Naive B cell (primary cell): ENCODE measurements at places on chromosomes 13 and 19. TPM values are rescaled to one million over a fixed set of nuclear protein-coding genes. Genes with fewer than 3 reads are reported as not detected.

DNA sequence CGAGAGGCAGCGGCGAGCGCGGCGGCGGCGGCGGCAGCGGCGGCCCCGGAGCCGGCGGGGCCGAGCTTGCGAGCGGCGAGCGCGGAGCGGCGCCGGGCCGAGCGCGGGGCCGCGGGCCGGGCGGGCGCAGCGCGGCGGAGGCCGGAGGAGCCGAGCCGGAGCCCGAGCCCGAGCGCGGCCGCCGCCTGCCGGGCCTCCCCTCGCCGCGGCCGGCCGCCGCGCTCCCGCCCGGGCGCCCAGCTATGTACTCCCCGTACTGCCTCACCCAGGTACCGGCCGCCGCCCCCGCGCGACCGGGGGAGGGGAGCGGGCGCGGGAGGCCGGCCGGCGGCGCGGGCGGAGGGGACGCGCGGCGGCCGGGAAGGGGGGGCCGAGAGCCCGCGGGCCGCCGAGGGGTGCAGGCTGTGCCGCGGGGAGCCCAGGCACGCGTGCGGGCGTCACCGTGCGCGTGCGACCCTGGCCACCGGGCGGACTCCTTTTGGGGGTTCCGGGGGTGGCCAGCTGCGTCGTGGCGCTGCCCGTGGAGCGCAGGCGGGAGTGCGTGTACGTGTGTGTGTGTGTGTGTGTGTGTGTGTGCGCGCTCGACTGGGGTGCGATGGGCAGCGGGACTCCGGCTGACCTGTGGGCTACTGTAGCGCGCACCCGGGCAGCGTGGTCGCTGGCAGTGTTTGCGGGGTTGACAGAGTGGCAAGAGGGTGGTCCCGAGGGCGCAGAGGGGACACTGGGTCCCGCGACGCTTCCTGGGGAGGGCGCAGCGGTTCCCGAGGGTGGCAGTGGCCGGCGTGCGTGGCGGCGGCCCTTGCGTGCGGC is 526 bp downstream of the NFIX start:
- peak overlapping the region; percentile 83 for H3K4me3 ChIP-seq

Gene FFAR2
- polyA plus RNA-seq: not detected

Gene PRTN3
- not detected for polyA plus RNA-seq

DNA sequence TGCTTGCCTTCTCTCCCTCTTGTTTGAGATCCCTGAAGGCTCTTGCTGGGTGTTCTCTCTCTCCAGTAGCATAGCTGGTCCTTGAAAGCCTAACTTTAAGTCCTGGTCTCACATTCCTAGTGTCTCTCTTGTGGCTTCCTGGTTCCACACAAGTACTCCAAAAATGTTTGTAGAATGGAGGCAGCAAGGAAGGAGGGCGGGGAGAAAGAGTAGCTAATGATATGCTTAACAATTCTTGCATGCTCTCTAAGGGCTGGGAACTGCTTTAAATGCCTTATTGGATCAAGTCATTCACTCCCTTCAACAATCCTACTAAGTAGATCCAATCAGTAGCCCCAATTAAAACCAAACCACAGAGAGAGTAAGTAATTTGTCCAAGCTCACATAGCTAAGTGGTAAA is 357.3 kb downstream of the KLF5 start:
- DNase-seq: no peak
- no peak overlapping the region for H3K4me3 ChIP-seq
- H3K36me3 ChIP-seq: no peaks in the 10 kb centered on the region
- H3K27me3 ChIP-seq: no peaks in the 10 kb centered on the region

- DNase-seq: no peak
- no peaks in the 10 kb centered on the region for H3K36me3 ChIP-seq
- no peak overlapping the region for H3K27ac ChIP-seq
- H3K4me3 ChIP-seq: no peak overlapping the region
- H3K27me3 ChIP-seq: no peaks in the 10 kb centered on the region
Measured at GRCh38 chr13:112684071-112684845, 5.6 kb upstream of the ATP11A start.

GRCh38 chr13:48532256-48532505 is 699 bp downstream of the RCBTB2 start:
- H3K27me3 ChIP-seq: peaks cover 19% of the 10 kb centered on the region
- DNase-seq: no peak
- H3K36me3 ChIP-seq: no peaks in the 10 kb centered on the region

GRCh38 chr19:50794876-50795663 is 4.9 kb downstream of the ACP4 start:
- DNase-seq: no peak
- no peaks in the 10 kb centered on the region for H3K36me3 ChIP-seq
- H3K4me1 ChIP-seq: peaks cover 7% of the 10 kb centered on the region
- H3K27ac ChIP-seq: peak overlapping the region; percentile 63
- H3K4me3 ChIP-seq: no peak overlapping the region

GRCh38 chr19:49243726-49244125 is 81.3 kb downstream of the SLC6A16 start:
- H3K4me1 ChIP-seq: no peaks in the 10 kb centered on the region
- no peaks in the 10 kb centered on the region for H3K36me3 ChIP-seq
- H3K27ac ChIP-seq: no peak overlapping the region

GRCh38 chr13:113816254-113816929 is 47.5 kb downstream of the GAS6 start:
- peak overlapping the region; percentile 75 for H3K27ac ChIP-seq
- H3K4me1 ChIP-seq: peaks cover 20% of the 10 kb centered on the region

DNA sequence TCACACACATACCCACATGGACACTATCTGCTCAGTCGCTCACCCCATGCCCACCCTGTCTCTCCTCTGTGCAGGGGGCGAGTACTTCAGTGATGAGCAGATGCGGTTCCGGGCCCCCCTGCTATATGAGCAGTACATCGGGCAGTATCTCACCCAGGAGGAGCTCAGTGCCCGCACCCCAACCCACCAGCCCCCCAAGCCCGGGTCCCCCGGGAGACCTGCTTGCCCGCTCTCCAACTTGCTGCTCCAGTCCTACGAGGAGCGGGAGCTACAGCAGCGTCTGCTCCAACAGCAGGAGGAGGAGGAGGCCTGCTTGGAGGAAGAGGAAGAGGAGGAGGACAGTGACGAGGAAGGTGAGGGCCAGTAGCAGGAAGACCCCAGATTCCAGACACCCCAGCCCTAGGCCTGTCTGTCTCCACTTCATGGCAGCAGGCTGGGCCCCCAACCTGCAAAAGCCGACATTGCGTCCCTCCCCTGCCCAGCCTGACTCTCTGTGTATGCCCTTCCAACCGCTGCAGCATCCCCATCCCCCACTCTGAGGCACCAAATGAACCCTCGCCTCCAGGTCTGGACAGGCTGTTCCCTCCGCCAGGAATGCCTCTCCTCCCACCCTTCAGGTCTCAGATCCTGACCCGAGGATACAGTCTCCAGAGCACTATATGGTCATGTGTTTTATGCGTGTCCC is 9.7 kb downstream of the CCDC97 start:
- DNase-seq: no peak
- H3K27me3 ChIP-seq: no peaks in the 10 kb centered on the region
- peaks cover 32% of the 10 kb centered on the region for H3K4me1 ChIP-seq
- peaks cover 8% of the 10 kb centered on the region for H3K36me3 ChIP-seq
- H3K4me3 ChIP-seq: peak overlapping the region; percentile 19

Gene KMT5C
- polyA plus RNA-seq: 2.4 TPM

GRCh38 chr13:113539176-113539575 is 45.4 kb upstream of the TFDP1 start:
- DNase-seq: no peak
- peaks cover 18% of the 10 kb centered on the region for H3K36me3 ChIP-seq
- H3K27ac ChIP-seq: no peak overlapping the region
- H3K4me1 ChIP-seq: peaks cover 3% of the 10 kb centered on the region

GRCh38 chr13:51849145-51850101 is 4.4 kb upstream of the TMEM272 start:
- no peak overlapping the region for H3K27ac ChIP-seq
- H3K4me3 ChIP-seq: no peak overlapping the region
- H3K36me3 ChIP-seq: no peaks in the 10 kb centered on the region

Gene NCR1
- not detected for polyA plus RNA-seq

GRCh38 chr13:112855859-112856258 is 113.2 kb upstream of the MCF2L start:
- no peaks in the 10 kb centered on the region for H3K27me3 ChIP-seq

- peaks cover 15% of the 10 kb centered on the region for H3K36me3 ChIP-seq
- H3K4me1 ChIP-seq: peaks cover 49% of the 10 kb centered on the region
- no peaks in the 10 kb centered on the region for H3K27me3 ChIP-seq
- H3K27ac ChIP-seq: peak overlapping the region; percentile 36
- no peak for DNase-seq
Measured at GRCh38 chr19:340620-341385, 3.8 kb downstream of the MIER2 start.

- H3K27ac ChIP-seq: peak overlapping the region; percentile 79
- no peak for DNase-seq
- peaks cover 36% of the 10 kb centered on the region for H3K4me1 ChIP-seq
- no peaks in the 10 kb centered on the region for H3K36me3 ChIP-seq
Measured at GRCh38 chr19:1945899-1946298, 4.9 kb downstream of the CSNK1G2 start.

GRCh38 chr13:102626928-102627327 is 30.1 kb downstream of the TPP2 start:
- H3K36me3 ChIP-seq: peaks cover 29% of the 10 kb centered on the region
- DNase-seq: no peak
- no peaks in the 10 kb centered on the region for H3K4me1 ChIP-seq
- H3K27me3 ChIP-seq: no peaks in the 10 kb centered on the region

DNA sequence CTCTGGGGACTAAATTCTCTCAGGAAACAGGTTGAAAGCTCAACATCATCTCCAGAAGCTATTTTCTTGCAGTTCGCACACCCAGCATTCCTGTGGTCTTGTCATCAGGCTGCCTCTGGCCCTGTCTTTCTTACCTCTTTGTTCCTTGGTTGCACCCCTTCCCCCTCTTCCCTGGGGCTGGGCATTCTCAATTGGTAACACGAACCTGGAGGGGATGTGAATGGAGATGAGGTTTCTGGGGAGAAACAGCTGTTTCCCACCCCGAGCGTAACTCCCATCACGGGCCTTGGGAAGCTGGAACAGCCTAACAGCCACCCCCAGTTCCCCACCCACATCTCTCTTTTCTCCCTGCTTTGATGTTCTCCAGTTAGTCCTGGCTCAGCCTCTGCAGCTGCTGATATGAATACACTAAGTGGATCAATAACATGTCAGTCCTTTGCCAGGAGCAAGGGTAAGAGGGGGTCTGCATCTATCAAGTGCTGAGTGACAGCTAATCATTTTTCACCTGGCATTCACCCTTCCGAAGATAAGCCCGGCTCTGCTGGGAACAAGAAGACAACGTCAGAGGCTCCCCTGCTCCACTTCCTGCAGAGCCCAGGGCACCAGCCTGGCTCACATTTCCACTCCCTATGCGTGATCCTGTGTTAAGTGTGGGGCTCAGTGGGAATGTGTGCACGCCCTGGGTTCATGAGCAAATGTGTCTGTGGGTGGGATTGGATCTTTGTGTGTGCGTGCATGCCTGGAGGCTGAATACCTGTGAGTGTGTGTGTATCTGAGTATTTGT is 74.0 kb upstream of the KCTD15 start:
- H3K4me1 ChIP-seq: no peaks in the 10 kb centered on the region
- no peak overlapping the region for H3K4me3 ChIP-seq
- H3K36me3 ChIP-seq: no peaks in the 10 kb centered on the region
- DNase-seq: no peak

Gene STXBP2
- 84.1 TPM for polyA plus RNA-seq

- H3K36me3 ChIP-seq: peaks cover 8% of the 10 kb centered on the region
- H3K4me3 ChIP-seq: peak within 1 kb of the TSS; percentile 62
- no peak within 1 kb of the TSS for H3K27ac ChIP-seq
- DNase-seq: peak; percentile 51
- H3K4me1 ChIP-seq: peaks cover 2% of the 10 kb centered on the region
Measured at GRCh38 chr19:3224346-3225168, at the start of gene CELF5. CELF5 (plus strand) TSS chr19:3224661; CDS start chr19:3224740, 79 bp downstream.

DNA sequence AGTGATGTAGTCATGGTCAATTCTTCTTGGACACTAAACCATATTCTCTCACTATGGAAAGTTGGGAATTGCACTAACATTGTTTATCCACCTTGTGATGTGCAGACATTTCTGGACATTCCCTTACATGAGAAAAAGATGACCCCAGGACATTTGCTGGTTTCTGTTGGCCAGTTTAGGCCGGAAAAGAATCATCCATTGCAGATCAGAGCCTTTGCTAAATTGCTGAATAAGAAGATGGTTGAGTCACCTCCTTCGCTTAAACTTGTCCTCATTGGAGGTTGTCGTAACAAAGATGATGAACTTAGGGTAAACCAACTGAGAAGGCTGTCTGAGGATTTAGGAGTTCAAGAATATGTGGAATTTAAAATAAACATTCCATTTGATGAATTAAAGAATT is at the start of gene UTP14C:
Gene UTP14C (plus strand): TSS at position 211 of the 400 bp plus-strand sequence. CDS start 4,114 bp downstream, outside the sequence.
- peaks cover 35% of the 10 kb centered on the region for H3K4me1 ChIP-seq
- no peak within 1 kb of the TSS for H3K27ac ChIP-seq
- no peaks in the 10 kb centered on the region for H3K27me3 ChIP-seq
- DNase-seq: no peak
- H3K4me3 ChIP-seq: no peak within 1 kb of the TSS
- peaks cover 61% of the 10 kb centered on the region for H3K36me3 ChIP-seq

GRCh38 chr13:98503175-98504028 is 73.5 kb downstream of the STK24 start:
- H3K4me3 ChIP-seq: no peak overlapping the region
- peaks cover 61% of the 10 kb centered on the region for H3K4me1 ChIP-seq
- H3K36me3 ChIP-seq: no peaks in the 10 kb centered on the region
- H3K27ac ChIP-seq: peak overlapping the region; percentile 86
- H3K27me3 ChIP-seq: no peaks in the 10 kb centered on the region

Gene ZNF560
- not detected for polyA plus RNA-seq

Gene PEG3
- polyA plus RNA-seq: not detected

GRCh38 chr19:40592170-40592569 is 9.0 kb upstream of the LTBP4 start:
- H3K27ac ChIP-seq: no peak overlapping the region
- H3K4me1 ChIP-seq: peaks cover 20% of the 10 kb centered on the region
- no peak overlapping the region for H3K4me3 ChIP-seq
- DNase-seq: no peak
- no peaks in the 10 kb centered on the region for H3K36me3 ChIP-seq
- peaks cover 8% of the 10 kb centered on the region for H3K27me3 ChIP-seq

DNA sequence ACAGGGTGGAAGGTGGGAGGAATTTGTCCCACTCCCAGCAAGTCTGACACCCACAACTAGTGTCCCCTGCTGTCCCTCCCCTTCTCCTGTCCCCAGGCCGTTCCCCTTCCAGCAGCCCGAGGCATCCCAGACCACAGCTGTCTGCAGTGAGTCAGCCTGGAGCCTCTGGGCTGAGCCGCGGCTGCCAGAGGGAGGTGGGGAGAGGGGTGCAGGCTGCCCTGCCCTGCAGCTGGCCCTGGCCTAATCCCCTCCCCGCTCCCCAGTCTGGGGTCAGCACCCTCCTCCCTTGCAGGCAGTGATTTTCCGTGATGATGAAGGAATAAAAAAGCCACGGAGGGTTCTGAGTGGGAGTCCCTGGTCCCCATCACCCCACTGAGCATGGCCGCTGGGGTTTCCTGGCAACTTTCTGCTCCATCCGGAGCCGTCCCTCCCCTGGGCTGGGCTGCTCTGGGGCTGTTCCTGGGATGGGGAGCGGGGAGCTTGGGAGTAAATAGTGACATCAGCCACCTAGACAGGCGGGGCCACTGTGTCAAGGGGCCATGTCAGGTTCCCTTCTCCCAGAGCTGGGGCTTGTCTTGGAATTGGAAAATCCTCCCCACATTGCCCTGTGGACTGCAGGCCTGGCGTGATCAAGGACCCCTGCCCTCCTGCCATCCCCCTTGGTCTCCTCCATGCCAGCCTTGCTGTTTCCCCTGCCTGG is 16.8 kb downstream of the SPC24 start:
- H3K27me3 ChIP-seq: peaks cover 51% of the 10 kb centered on the region
- H3K27ac ChIP-seq: no peak overlapping the region
- no peak overlapping the region for H3K4me3 ChIP-seq
- DNase-seq: no peak
